ENCODE measurements at places on chromosomes 1 and 21.

GRCh38 chr1:48617252-48617651 lies 145.2 kb upstream of the SPATA6 start:
- DNase-seq, result no peak

DNA sequence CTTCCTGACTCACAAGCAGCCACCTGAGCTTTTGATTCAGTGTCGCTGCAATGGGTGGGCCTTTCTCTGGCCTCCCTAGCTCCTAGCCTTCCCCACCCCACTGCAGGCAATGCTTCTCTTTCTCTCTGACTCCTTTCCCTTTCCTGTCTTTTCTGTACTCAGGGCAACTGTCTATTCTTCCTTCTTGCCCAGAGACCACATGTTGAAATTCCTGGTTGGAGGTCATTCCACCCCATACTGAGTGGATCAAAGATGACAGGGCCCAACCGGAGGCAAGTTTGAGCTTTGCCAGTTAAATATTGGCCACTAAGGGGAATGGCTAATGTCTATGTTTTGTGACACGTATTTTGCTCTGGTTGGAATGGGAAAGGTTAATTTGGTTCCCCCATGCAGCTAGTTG lies 65.2 kb upstream of the ARID1A start:
- no peak for DNase-seq

DNA sequence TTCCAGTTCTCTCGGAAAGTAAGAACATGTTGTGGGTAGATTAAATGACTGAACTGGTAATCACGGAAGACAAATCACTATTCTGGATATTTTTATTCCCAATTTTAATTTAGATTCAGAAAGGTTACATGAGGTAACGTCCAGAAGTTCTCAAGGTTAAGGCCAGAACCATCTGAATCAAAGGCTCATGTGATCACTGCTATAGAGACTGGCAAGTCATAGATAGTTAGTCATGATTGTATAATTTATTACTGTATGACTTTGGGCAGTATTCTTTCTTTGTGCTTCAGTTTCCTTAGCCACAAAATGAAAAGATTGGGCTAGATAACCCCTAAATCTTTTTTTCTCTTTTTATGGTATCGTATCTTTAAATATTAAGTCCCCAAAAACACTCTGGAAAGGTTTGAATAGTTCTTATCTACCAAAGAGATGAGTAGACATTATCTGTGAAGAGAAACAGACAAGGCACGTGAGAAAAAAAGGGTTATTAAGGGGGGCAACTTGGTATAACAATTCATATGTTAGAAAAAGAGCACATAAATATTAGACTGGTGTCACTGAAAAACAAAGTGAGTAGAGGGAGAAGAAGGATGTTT lies 241.0 kb downstream of the PTPRC start:
- DNase-seq, result no peak

DNA sequence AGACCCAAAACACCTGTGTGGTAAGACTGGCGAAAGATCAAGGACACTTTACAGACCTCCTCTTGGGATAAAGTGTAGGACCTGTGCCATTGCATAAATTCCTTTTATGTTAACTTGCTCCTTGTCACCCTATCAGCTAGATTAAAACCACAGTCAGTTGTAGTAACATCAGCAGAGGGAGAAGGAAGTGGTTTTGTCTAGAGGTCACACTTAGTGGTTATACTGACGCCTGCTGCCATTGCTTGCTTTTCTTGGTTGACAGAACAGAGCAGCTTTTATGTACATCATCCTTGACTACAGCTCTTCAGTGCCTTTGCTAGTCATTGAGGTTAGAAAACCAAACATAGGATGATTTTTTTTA lies 101.4 kb downstream of the PBX1 start:
- DNase-seq, result no peak

GRCh38 chr21:25625036-25625435 lies 14.0 kb upstream of the JAM2 start:
- no peak for DNase-seq

- DNase-seq, result peak; percentile 66
Observed at GRCh38 chr1:100597061-100597741, 59.3 kb downstream of the GPR88 start.

DNA sequence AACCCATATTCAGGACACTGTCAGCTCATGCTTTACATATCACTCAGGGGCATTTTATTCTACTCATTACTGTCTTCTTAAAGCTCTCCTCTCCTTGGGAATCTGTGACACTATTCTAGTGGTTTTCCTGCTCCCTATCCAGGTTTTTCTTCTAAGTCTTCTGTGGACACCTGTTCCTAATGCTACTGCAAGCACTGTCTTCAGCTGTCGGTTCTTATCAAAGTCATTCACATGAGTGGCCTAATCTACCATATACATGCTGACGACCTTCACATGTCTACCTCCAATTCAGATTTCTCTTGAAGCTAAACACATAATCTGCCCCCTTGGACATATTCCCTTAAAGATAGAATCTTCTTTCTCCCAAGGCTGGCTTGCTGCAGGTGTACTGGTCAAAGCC lies 39.8 kb upstream of the PRRX1 start:
- no peak for DNase-seq

- no peak for DNase-seq
Observed at GRCh38 chr21:28179136-28179535, 813.5 kb downstream of the LTN1 start.
